Panc1 (cell line): ENCODE measurements at places on chromosomes 3 and 15. TPM values are rescaled to one million over a fixed set of nuclear protein-coding genes. Genes with fewer than 3 reads are reported as not detected.

RASGRP1 gene
- total RNA-seq: 0.51 TPM

PP2D1 gene
- not detected for total RNA-seq

CFAP44 gene
- total RNA-seq: 0.74 TPM

SLC28A2 gene
- total RNA-seq: 0.23 TPM

SEMA3B gene
- 1.4 TPM for total RNA-seq

PAK2 gene
- total RNA-seq: 185 TPM

DPPA4 gene
- 0.26 TPM for total RNA-seq

CDHR4 gene
- total RNA-seq: not detected

DNA sequence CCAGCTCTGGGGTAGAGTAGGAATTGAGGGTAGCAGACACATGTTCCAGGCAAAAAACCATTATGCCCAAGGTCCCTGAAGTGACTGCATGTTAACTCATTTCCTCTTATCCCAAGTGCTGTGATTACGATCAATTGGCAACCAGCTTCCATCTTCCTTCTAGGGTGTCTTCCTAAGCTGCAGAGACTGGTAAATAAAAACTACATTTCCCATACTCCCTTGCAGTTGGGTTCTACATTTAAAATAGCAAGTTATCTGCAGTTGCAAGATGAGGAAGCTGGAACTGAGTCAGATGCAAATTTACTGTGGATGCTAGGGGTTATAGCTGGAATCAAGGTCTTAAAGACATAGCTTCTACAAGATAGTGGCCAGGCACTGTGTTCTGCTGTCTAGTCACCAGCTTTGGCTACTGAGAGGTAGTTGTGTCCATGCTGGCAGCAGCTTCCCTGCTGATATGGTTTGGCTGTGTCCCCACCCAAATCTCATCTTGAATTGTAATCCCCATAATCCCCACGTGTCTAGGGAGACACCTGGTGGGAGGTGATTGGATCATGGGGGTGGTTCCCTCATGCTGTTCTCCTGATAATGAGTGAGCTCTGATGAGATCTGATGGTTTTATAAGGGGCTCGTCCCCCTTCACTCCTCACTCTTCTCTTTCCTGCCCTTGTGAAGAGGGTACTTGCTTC lies 51.3 kb upstream of the FBN1 start:
- no peak for DNase-seq
- H3K27me3 ChIP-seq: no peaks in the 10 kb centered on the region
- no peak overlapping the region for H3K27ac ChIP-seq
- no peaks in the 10 kb centered on the region for H3K4me1 ChIP-seq
- no peaks in the 10 kb centered on the region for H3K36me3 ChIP-seq
- no peak overlapping the region for H3K4me3 ChIP-seq

GRCh38 chr3:140529558-140529957 lies 148.3 kb upstream of the TRIM42 start:
- no peak for DNase-seq
- H3K4me1 ChIP-seq: no peaks in the 10 kb centered on the region
- H3K27ac ChIP-seq: no peak overlapping the region
- no peaks in the 10 kb centered on the region for H3K36me3 ChIP-seq
- no peaks in the 10 kb centered on the region for H3K27me3 ChIP-seq

GRCh38 chr15:68586274-68586961 lies 7.6 kb downstream of the CORO2B start:
- no peaks in the 10 kb centered on the region for H3K36me3 ChIP-seq
- no peak overlapping the region for H3K4me3 ChIP-seq
- H3K27me3 ChIP-seq: no peaks in the 10 kb centered on the region
- H3K4me1 ChIP-seq: 0 out of 2 replicates have a peak, but pooled peaks cover 3% of the 10 kb centered on the region
- peak; percentile 89 for DNase-seq

- no peaks in the 10 kb centered on the region for H3K4me1 ChIP-seq
- DNase-seq: no peak
- no peak overlapping the region for H3K4me3 ChIP-seq
- no peaks in the 10 kb centered on the region for H3K36me3 ChIP-seq
- H3K27ac ChIP-seq: no peak overlapping the region
- H3K27me3 ChIP-seq: no peaks in the 10 kb centered on the region
Measured at GRCh38 chr3:170977949-170978745, 48.4 kb downstream of the SLC2A2 start.

DNA sequence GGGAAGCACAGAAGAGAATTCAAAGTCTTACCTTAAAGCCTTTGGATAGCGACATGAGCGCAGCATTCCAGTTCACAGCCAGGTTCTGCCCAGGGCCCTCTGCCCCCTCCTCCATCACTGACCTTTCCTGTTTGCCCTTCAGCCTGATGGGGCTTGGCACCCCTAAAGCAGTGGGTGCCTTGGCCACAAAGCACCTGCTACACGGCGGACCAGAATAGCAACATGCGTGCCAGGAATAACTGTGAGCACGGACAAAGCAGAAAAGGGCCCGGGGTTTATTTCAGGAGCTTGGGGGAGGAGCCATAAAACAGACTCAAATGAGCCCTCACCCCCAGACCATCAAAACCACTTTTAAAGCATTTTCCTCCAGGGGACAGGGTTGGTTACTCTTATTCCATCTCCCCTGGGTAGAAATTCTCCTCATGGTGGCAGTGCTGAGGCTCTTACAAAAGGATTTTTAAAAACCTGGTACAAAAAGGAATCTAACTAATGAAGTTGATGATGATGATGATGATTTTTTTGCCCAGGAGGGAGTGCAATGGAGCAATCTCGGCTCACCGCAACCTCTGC lies 135.4 kb downstream of the KLF13 start:
- no peaks in the 10 kb centered on the region for H3K36me3 ChIP-seq
- no peak overlapping the region for H3K4me3 ChIP-seq
- no peaks in the 10 kb centered on the region for H3K27me3 ChIP-seq
- DNase-seq: no peak
- H3K27ac ChIP-seq: no peak overlapping the region

DNA sequence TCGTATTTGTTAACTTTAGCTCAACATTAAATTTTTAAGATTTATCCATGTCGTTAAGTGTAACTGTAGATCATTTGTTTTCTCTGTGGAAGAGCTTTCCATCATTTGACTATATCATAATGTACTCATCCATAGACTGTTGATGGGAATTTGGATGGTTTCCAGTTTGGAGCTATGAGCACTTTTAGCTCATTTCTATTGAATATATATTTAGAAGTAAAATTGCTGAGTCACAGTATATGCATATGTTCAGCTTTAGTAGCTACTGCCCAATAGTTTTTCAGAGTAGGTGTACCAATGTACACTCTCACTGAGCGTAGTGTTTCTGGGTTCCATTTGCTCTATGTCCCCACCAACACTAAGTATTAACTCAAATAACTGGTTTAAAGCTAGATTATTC lies 263.0 kb downstream of the ULK4 start:
- H3K36me3 ChIP-seq: no peaks in the 10 kb centered on the region
- DNase-seq: no peak
- no peaks in the 10 kb centered on the region for H3K27me3 ChIP-seq
- no peak overlapping the region for H3K27ac ChIP-seq
- H3K4me3 ChIP-seq: no peak overlapping the region

- no peaks in the 10 kb centered on the region for H3K4me1 ChIP-seq
- H3K27me3 ChIP-seq: no peaks in the 10 kb centered on the region
- H3K4me3 ChIP-seq: no peak overlapping the region
- peaks cover 41% of the 10 kb centered on the region for H3K36me3 ChIP-seq
Measured at GRCh38 chr3:122427857-122428471, 12.1 kb upstream of the WDR5B start.

- no peaks in the 10 kb centered on the region for H3K36me3 ChIP-seq
- no peak overlapping the region for H3K27ac ChIP-seq
- H3K4me3 ChIP-seq: no peak overlapping the region
- no peaks in the 10 kb centered on the region for H3K4me1 ChIP-seq
- DNase-seq: peak; percentile 41
Measured at GRCh38 chr3:176950743-176951142, 246.5 kb downstream of the TBL1XR1 start.

- no peak overlapping the region for H3K27ac ChIP-seq
- H3K27me3 ChIP-seq: no peaks in the 10 kb centered on the region
- H3K4me3 ChIP-seq: no peak overlapping the region
- H3K36me3 ChIP-seq: no peaks in the 10 kb centered on the region; the same call in 1 of the 2 replicates
Measured at GRCh38 chr3:190645932-190646460, 132.1 kb downstream of the IL1RAP start.

GRCh38 chr15:31476236-31476810 lies 149.7 kb downstream of the KLF13 start:
- no peaks in the 10 kb centered on the region for H3K4me1 ChIP-seq
- no peak overlapping the region for H3K27ac ChIP-seq
- no peak for DNase-seq
- H3K4me3 ChIP-seq: no peak overlapping the region

DNA sequence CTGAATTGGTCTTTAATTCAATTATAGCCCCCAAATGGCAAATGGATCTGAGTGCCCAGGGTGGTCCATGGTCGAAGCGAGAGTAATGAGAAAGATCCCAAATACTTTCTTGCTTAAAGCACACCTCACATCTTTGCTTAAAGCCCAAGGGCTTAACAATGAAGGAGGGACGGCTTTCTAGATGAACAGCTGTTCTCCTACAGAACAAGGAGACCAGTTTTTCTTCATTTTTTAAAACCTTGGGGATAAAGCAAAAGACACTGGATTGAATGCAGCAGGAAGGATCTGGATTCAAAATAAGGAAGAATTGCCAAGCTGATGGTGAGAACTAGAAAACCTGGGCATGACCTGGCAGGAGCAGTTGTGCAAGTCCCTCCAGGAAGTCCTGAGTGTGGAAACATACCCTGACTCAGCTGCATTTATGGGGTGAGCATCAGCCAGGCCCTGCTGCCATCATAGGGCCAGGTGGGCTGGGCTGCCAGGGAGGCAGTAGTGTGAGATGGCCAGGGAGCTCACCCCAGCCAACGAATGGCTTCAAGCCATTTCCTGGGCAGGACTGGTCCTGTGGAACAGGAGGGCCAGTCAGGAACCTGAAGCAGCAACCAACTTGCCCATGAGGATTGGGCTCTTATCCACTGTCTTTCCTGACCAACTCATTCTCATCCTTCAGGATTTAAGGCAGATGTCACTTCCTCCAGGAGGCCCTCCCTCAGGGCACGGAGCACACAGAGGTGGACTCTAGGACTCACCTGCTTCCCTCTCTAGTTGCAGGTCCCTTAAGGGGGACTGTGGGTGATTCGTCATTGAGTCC lies 18.4 kb upstream of the RHCG start:
- no peaks in the 10 kb centered on the region for H3K36me3 ChIP-seq
- no peak for DNase-seq
- H3K4me1 ChIP-seq: no peaks in the 10 kb centered on the region
- no peaks in the 10 kb centered on the region for H3K27me3 ChIP-seq

GRCh38 chr3:175224051-175224450 lies 364.9 kb downstream of the NAALADL2 start:
- H3K36me3 ChIP-seq: no peaks in the 10 kb centered on the region
- no peak overlapping the region for H3K27ac ChIP-seq
- H3K27me3 ChIP-seq: no peaks in the 10 kb centered on the region
- DNase-seq: no peak

GRCh38 chr15:59447367-59447766 lies 9.4 kb downstream of the FAM81A start:
- H3K36me3 ChIP-seq: no peaks in the 10 kb centered on the region
- no peaks in the 10 kb centered on the region for H3K4me1 ChIP-seq
- DNase-seq: no peak
- no peak overlapping the region for H3K27ac ChIP-seq
- no peaks in the 10 kb centered on the region for H3K27me3 ChIP-seq

DNA sequence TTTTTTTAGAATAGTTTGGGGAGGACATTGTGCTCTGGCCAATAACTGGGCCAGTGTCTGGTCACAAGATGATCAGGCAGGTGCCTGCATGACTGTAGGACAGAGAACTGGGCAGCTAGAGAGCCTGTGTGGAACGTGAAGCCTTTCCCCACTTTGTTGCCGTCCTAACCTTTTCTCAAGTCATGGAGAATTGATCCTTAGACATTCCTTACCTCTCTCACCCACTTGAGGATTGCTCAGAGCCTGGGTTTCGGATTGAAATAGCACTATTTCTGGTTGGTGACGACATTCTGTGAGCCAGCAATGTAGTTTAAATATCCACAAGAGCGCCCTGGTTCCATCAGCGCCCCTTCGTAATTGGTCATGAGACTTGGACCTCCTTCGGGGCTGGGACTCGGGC lies 138.4 kb downstream of the IGF1R start:
- no peaks in the 10 kb centered on the region for H3K27me3 ChIP-seq
- H3K36me3 ChIP-seq: no peaks in the 10 kb centered on the region
- peaks cover 66% of the 10 kb centered on the region for H3K4me1 ChIP-seq
- peak overlapping the region; percentile 69; the same call in 1 of the 2 replicates for H3K27ac ChIP-seq
